ENCODE measurements at places on chromosomes 6 and 20.

- DNase-seq: no peak
Observed at GRCh38 chr6:105995391-105995865, 90.7 kb upstream of the PRDM1 start.

DNA sequence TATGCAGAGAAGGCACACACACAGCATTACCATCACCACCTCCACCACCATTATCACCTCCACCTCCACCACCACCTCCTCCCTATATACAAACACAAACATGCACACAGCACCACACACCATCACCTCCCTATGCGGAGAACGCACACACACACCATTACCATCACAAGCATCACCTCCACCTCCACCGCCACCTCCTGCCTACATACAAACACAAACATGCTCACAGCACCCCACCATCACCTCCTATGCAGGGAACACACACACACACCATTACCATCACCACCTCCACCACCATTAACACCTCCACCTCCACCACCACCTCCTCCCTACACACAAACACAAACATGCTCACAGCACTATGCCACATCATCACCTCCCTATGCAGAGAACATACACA lies 236.5 kb upstream of the AFDN start:
- no peak for DNase-seq

- no peak for DNase-seq
Observed at GRCh38 chr6:81476881-81477280, 275.6 kb downstream of the TENT5A start.

DNA sequence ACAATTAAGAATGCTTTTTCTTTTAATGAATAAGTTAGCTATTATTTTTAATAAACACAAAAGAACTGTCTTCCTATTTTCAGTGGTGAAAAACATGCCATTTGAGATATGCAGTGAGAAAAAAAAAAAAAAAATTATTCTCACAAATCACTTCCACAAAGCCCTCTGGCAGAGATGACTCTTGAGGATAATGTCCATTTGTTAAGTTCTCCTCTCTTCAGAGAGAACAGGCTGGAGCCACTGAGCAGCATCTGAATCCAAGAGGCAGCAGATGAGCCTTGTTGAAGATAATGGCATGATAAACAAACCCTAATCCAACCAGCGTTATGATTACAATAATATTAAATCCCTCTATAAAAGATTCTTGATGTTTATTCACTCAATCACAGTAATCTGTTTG lies 105.0 kb downstream of the PTPRK start:
- DNase-seq: no peak

DNA sequence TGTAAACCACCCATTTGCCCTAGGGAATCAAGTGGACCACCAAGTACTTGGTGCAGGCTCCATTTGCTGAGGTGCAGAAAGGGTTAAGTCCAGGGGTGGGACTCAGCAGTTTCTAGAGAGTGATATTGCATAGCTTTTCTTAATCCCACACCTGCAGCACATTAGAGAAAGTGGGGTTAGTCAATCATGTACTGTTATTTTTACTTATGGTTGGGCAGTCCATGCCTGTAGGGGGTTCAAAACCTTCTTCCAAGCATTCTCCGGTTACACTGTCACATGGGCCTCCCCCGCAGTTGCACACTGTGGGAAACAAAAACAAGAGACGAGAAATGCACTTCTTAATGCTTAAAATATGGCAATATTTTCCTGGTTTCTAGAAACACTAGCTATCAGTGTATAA lies 65.5 kb downstream of the LAMA4 start:
- no peak for DNase-seq

DNA sequence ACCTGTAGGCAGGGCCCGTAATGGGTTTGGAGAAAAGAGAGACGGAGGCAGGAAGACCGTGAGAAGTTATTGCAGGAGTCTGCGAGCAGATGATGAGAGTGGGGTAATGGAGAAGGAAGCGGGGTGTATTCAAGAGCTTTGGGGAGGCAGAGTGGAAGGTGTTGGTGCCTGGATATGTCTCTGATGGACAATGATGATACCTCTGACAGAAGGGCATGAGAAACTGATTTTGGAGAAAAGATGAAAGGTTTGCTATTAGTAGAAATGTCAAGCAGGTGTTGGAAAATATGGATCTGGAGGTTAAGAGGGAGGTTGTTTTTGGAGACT lies 69.4 kb downstream of the CDC5L start:
- DNase-seq: no peak

GRCh38 chr6:157716251-157716995 lies 106.6 kb upstream of the SNX9 start:
- DNase-seq: no peak

GRCh38 chr6:68427630-68428029 lies 207.5 kb upstream of the ADGRB3 start:
- no peak for DNase-seq

Data from HT-29 (cell line).